Activated T-helper 1 cell treated with anti-CD3 and anti-CD28 coated beads, Interleukin-2, amount 50 U/mL, for 16 hours (primary cell): ENCODE measurements at places on chromosomes 4 and X.

DNA sequence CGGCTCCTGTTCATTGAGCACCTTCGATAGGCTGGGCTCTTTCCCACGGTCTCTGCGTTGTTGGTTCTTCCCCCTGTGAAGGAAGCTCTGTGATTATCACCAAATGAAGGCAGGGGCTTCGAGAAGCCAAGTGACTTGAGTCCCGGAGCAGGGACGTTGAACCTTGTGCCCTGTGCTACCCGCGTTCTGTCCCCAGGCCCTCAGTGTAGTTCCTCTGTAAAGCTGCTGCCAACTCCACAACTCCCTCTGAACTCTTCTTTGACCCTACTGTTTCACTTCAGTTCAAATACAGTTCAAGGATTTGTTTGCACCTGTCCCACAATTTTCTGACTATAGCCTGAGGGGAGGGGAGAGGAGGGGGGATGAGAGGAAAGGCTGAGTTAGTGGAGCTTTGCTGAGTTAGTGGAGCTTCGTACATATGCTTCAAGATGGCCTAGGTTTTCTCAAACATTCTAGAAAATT is 635 bp upstream of the PHF8 start:
- DNase-seq: no peak

DNA sequence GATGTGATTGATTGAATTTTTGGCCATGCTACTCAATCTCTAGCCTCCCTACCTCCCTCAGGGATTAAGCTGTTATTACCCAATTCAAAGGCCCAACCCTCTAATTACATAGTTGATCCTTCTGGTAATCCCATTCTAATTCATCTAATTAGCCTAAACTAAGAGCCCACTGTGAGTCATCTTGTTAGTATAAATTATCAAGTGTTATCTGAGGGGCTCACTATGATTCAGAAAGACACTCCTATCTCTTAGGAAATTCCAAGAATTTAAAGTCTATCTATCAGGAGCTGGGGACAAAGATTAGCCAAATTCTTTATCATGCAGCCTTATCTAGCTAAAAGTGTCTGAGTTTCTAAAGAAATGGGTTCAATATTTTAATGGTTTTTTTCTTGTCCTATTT is 32.9 kb upstream of the VEGFC start:
- no peak for DNase-seq

- DNase-seq: no peak
These were observed 894.2 kb upstream of the INTU start for GRCh38 chr4:126738527-126738923.

DNA sequence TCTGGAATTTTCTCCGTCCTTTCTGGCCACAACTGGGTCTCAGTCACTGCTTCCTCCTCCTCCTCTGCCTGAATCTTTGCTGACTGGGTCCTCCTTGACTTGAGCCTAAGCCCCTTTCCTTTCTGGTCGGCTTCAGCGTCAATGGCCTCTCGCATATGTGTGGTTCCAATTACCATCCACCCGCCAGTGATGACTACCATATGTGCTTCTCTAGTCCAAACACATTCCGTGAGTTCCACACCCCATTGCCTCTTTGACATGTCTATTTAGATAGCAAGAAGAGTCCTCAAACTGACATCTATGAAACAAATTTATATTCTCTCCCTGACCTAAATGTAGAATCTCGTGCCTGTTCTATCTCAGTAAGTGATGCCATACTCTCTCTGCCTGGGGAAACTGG is 19.8 kb downstream of the MXRA5 start:
- DNase-seq: no peak

- no peak for DNase-seq
These were observed 170.0 kb downstream of the MID1 start for GRCh38 chrX:10450229-10450958.

DNA sequence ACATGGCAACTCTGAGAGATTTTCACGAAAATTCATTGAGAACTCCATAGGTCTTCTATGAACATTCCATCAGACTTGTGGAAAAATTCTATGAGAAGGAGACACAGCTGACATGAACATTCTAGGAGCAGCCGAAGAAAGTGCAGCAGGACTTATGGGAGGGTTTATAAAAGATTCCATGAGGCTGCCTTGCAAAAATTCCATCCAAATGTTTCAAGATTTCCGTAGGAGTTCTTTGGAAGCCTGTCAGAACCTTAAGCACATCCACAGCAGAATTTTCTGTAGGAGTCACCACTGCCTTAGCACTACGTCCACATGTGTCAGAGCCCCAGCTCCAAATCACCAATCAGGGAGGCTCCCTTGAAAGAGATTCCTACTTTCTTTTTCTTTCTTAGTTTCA is 67.0 kb upstream of the MSX1 start:
- DNase-seq: no peak

GRCh38 chrX:13654116-13654515 is 1.2 kb downstream of the TCEANC start:
- DNase-seq: no peak

GRCh38 chr4:102778720-102779119 is 18.0 kb upstream of the MANBA start:
- no peak for DNase-seq

DNA sequence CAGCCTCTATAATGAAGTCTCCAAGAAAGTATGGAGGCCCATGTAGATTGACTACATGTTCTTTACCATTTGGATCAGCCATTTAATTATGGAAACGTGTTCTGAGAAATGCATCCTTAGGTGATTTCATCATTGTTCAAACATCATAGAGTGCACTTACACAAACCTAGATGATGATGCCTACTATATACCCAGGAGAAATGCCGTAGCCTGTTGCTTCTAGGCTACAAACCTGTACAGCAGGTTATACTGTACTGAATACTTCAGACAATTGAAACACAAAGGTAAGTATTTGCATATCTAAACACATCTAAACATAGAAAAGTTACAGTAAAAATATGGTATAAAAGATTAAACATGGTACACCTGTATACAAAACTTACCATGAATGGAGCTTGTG is 186.5 kb upstream of the FSTL5 start:
- no peak for DNase-seq

DNA sequence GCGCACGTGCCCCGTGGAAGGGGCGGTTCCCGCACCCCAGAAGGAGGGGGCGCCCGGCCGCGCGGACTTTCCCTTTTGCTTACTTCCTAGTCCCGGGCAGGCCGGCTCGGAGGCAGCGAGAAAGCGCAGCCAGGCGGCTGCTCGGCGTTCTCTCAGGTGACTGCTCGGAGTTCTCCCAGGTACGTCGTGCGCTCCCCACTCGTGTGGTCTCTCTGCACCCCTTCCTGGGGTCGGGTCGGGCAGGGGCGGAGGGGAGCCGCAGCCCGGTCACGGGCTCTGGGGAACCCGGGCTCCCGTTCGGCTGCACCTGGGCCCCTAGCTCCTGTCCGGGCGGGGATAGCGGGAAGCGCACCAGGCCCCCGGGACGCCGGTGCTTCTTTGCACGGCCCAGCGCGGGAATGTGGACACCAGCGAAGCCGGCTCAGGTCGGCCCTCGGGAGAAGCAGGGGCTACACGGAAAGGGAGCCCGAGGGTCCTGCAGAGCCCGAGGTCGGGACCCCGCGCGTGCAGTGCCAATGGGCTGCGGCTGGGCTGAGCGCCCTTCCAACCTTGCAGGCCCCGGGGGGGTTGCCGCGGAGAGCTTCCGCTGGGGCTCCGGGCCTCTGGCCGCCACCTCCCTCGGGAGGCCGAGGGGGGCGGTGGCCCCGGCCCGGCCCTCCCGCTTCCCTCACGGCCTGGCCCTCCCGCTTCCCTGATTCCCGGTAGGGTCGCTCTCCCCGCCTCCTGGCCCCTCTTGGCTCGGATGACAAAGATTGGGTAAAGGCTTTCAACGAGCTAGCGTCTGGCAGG is at the start of gene TLR2:
Gene TLR2 (plus strand): TSS at position 99 of the 789 bp plus-strand sequence. CDS start 18,628 bp downstream, outside the sequence.
- peak; percentile 35 for DNase-seq

GRCh38 chr4:109879081-109879480 is 31.2 kb downstream of the LRIT3 start:
- no peak for DNase-seq

- DNase-seq: no peak
These were observed 19.1 kb downstream of the STARD8 start for GRCh38 chrX:68666580-68666979.

DNA sequence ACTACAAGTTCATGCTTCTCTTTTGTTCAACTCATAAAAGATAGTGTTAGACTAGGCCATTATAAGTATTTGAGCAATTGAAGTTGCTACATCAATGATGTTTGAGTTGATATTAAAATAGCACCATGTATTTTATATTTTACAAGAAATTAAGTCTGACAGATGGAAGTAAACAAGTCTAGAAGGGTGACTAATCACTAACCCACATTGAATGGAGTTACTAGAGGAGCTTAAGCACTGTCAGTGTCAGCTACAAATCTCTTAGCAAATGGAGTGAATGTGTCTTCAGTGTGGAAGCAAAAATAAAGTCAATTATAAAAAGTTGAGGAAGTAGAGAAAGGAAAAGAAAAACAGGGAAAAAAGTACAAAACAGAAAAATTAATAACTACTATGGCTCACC is 592.5 kb downstream of the PCDH18 start:
- no peak for DNase-seq
